ENCODE measurements at places on chromosomes 3 and 15.

- H3K27ac ChIP-seq, result no peak overlapping the region
- no peaks in the 10 kb centered on the region for H3K4me1 ChIP-seq
- no peak for DNase-seq
- no peaks in the 10 kb centered on the region for H3K36me3 ChIP-seq
Measured at GRCh38 chr3:193902607-193903511, 233.1 kb upstream of the HES1 start.

DNA sequence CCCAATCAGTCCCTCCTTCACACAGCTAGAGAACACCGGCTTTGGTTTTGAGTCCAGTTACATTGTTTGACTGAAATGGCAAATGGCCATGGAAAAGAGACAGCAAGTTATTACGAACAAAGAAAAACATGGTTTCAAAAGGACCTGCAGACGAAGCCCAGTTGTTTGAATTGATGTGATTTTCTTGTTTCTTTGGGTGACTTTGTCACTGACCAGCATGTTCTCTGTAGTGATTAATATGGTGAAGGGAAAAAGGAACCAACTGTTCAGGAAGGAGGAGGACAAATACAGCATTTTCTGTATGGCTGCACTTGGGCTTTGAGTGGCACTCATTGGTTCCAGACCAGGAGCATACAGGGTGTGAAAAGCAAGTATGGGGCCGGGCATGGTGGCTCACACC lies 217.4 kb upstream of the TPM1 start:
- H3K4me3 ChIP-seq, result no peak overlapping the region
- no peaks in the 10 kb centered on the region for H3K27me3 ChIP-seq
- H3K27ac ChIP-seq, result no peak overlapping the region
- H3K4me1 ChIP-seq, result no peaks in the 10 kb centered on the region

GRCh38 chr3:134083008-134083407 lies 53.3 kb upstream of the SLCO2A1 start:
- H3K36me3 ChIP-seq, result no peaks in the 10 kb centered on the region
- H3K27ac ChIP-seq, result no peak overlapping the region
- H3K27me3 ChIP-seq, result peaks cover 8% of the 10 kb centered on the region
- no peak for DNase-seq
- H3K4me1 ChIP-seq, result no peaks in the 10 kb centered on the region

GRCh38 chr15:55873024-55873720 lies 120.2 kb downstream of the NEDD4 start:
- no peaks in the 10 kb centered on the region for H3K27me3 ChIP-seq
- H3K4me3 ChIP-seq, result no peak overlapping the region
- no peak overlapping the region for H3K27ac ChIP-seq
- H3K4me1 ChIP-seq, result no peaks in the 10 kb centered on the region
- no peak for DNase-seq
- no peaks in the 10 kb centered on the region for H3K36me3 ChIP-seq

All from T-cell (primary cell).